ENCODE measurements at places on chromosomes 13 and 19.

- DNase-seq, result no peak
Observed at GRCh38 chr13:97342936-97343335, 91.0 kb upstream of the RAP2A start.

DNA sequence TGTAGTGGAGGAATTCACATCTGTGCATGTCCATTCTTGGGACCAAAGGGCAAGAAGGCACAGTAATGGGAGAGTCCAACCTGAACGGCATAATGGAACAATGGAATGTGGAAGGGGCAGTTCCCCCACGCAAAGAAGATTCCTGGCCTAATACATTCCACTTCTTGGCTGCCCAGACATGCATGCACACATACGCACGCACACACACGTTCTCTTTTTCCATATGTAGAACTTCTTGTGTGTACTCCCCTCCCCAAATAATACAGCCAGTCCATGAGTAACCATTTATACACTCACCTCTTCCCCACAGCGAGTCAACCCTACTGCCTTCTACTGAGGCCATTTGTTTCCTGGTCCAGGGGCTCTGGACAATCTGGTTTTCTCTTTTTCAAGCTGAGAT is 6.0 kb upstream of the STK24 start:
- no peak for DNase-seq

GRCh38 chr19:48186541-48186991 is 16.1 kb downstream of the ZSWIM9 start:
- no peak for DNase-seq

DNA sequence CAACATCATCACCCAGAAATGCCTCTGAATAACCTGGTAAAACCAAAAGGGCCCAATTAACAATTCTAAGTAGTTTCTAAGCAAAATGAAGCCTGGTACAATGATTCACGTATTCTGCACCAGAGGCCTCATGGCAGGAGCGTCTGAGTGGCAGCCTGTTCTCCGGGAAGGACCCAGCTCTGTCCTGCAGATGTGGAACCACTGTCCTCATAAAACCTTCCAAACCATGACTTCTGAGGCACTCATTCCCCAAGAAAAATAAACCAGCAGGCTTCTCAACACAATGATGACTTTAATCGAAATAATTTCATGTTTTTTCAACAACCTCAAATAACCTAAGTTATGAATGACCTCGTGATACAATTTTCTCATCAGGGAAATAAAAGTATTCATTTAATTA is 89.9 kb downstream of the STK24 start:
- DNase-seq, result no peak

- DNase-seq, result no peak
Observed at GRCh38 chr19:57620673-57621348, 6.8 kb downstream of the ZNF134 start.

DNA sequence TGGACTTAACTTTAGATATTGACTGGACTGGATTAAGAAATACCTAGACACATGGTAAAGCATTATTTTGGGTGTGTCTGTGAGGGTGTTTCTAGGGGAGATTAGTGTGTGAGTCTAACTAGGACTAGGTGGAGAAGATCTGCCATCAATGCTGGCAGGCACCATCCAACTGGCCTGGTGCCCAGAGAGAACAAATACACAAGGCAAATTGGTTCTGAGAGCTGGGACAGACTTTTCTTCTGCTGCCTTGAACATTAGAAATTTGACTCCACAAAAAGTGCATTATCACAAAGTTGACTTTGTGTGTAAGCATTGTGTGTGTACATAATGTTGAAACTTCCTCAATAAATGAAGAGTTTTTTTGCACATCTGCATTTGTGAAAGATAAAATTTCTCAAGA is 522.1 kb downstream of the SUCLA2 start:
- no peak for DNase-seq

- no peak for DNase-seq
Observed at GRCh38 chr19:15396436-15396835, 16.8 kb upstream of the AKAP8 start.

Data from GM04503 (cell line).